ENCODE measurements at places on chromosomes 1 and 21. TPM values are rescaled to one million over a fixed set of nuclear protein-coding genes. Genes with fewer than 3 reads are reported as not detected.

GRCh38 chr21:44742418-44743153, 31.2 kb upstream of the TSPEAR start:
- DNase-seq = peak; percentile 23

DNA sequence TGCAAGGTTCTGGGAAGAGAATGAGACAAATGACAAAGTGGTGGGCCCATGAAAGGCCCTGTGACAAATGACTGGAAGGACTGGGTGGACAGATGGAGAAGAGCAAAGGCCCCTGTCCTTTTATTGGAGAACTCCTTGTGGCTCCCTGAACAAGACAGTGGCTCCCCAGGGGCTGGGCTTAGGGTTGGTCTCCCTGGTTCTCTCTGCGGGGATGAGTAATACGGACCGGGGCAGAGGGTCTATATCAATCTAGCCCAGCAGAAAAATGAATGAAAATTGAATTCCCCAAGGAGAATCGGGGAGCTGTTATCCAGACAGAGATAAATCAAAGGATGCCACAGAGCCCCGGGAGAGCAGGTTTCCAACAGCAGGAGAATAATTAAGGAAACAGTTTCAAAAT, 5.2 kb upstream of the LHX4 start:
- DNase-seq = no peak

- DNase-seq = peak; percentile 60
Observed at GRCh38 chr1:154955039-154955717, 721 bp downstream of the PBXIP1 start.

ADORA1 gene
- total RNA-seq = 8.7 TPM

OLIG2 gene
- total RNA-seq = not detected

CRYAA gene
- not detected for total RNA-seq

Measured in fibroblast of villous mesenchyme (primary cell).